ENCODE measurements at places on chromosomes 16 and 17.

- no peaks in the 10 kb centered on the region for H3K36me3 ChIP-seq
- no peak overlapping the region for H3K27ac ChIP-seq
- H3K4me3 ChIP-seq: no peak overlapping the region
- no peak for DNase-seq
- H3K4me1 ChIP-seq: no peaks in the 10 kb centered on the region
Measured at GRCh38 chr17:49404361-49404760, 10.3 kb downstream of the PHB1 start.

DNA sequence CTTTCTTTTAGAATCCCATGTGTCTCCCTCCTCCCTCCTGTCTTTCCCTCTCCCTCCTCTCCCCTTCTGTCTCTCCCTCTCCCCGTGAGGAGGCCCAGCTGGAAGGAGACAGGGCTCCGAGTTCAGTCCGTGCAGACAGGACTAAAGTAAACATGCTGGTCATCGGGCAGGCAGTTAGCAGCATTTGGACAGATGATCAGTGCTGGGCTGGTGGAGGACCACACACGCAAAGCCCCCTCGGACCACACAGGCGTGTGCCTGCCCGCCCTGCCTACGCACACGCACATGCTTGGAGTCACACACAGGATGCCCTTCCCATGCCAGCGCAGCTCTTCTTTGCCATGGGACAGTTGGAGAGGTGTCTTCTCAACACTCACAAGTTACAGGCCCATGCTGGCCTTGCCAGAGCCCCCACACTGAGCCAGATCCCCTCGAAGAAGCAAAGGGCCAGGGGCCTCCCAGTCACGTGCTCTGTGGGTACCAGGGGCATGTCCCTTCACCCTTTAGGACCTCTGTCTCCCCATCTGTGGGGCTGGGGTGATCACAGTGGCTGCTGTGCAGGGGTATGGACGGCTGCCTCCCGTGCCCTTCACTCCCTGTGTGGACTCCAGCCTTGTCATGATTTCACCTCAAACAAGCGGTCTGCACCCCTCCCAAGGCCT, 215.7 kb upstream of the FOXF1 start:
- H3K36me3 ChIP-seq: no peaks in the 10 kb centered on the region
- peak overlapping the region; percentile 74 for H3K27ac ChIP-seq
- H3K27me3 ChIP-seq: peaks cover 13% of the 10 kb centered on the region
- no peak for DNase-seq
- H3K4me1 ChIP-seq: peaks cover 68% of the 10 kb centered on the region
- no peak overlapping the region for H3K4me3 ChIP-seq

DNA sequence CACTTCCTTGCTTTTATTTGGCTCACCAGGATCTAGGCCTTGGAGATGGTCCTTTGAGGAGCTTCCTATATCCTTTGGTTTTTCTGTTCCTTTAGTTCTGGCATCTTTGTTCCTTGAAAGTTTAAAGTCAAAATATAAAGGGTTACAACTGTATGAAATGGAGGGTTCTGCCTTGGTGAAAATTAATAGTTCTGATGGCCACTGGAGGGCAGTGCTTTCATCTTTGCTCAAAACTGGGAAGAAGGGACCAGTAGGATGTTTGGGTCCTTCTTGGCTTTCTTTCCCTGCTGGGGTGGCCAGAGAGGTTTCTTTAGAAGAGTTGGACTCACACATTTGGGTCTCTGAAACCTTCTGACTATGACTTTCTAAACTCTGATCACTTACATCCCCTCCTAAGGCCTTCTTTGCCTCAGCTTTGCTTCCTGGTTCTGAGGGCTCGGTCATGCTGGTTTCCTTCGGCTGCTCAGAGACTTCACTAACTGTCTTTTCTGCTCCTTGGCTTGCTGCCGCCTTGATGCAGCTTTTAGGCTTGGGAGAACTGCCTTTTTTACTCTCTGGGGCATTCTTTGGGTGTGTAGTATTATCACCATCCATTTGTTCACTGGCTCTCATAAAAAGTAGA, 10.9 kb upstream of the ITGA2B start:
- peak overlapping the region; percentile 22 for H3K27ac ChIP-seq
- H3K4me3 ChIP-seq: peak overlapping the region; percentile 57
- DNase-seq: no peak
- peaks cover 5% of the 10 kb centered on the region for H3K27me3 ChIP-seq
- peaks cover 5% of the 10 kb centered on the region for H3K36me3 ChIP-seq
- H3K4me1 ChIP-seq: peaks cover 5% of the 10 kb centered on the region

- no peak overlapping the region for H3K4me3 ChIP-seq
- no peaks in the 10 kb centered on the region for H3K36me3 ChIP-seq
- H3K27ac ChIP-seq: no peak overlapping the region
- H3K27me3 ChIP-seq: peaks cover 15% of the 10 kb centered on the region
Measured at GRCh38 chr17:7423679-7424078, 1.7 kb upstream of the SPEM2 start.

DNA sequence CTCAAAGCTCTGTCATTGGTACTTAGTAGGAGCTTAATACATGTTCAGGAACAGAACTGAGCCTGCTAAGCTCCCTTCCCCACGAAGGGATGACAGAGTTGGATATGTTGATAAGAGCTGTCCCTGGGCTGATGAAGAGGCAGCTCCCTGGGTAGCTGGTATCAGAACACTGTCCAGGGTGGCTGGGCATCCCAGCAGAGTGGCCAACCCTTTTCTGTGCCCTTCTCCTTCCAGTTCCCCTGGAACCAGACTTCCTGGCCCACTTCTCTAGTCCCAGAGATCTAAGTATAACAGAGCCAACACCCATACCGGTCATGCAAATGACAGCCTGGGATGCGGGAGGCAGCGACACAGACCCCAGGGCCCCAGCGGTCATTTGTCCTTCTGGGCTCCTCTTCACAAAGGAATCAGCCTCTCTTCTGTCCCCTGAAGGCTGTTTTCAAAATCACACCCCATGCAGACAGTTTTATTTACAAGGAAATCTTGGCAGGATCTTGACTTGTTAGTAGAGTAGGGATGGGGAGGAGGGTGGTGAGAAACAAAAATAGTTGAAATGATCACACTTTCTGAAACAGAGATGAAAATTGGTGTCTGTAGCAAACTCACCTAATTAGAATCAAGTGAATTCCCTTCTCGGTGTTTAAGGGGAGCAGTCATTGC, 1.4 kb upstream of the RHBDL3 start:
- peak; percentile 54 for DNase-seq
- H3K27me3 ChIP-seq: peaks cover 13% of the 10 kb centered on the region
- peaks cover 61% of the 10 kb centered on the region for H3K4me1 ChIP-seq

DNA sequence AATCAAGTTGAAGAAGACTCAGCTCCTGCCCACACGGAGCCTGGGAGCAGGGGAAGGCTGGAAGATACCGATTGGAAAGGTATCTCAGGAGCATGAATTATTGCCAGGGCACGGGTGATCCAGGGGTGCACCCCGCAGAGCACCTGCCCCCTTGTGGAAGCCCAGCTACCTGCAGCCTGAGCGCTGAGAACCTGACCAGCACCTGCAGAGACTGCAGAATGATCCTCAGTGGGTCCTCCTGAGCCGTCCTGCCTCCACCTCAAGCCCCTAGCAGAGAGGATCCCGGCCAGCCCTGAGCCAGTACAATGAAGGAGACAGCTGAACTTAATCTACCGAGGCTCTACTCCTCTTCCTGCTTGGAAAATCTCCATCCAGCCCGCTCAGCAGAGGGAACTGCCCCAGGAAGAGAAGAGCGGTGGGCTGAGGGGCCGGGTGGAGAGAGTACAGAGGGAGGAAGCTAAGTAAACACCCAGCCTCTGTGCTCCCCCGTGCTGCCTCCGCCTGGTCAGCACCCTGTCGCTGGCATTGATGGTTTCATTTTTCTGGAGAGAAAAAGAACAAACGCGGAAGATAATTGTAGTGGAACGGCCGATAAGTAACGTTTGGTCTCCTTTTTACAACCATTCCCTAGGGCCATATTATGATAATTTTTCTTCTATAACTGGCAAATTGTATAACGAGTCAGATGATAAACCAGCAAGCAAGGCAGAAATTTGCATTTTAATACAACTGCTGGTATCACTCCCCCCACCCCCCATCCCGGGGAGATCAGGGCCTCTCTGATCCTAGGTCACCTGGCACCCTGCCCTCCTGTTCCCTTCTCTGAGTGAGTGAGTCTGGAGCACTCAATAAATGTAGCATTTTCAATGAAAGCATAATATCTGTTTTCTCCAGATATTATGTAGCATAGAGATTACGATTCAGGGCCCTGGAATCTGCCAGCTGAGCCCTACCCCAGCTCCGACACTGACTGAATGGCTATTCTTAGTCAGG, 204.5 kb upstream of the RPL38 start:
- H3K4me3 ChIP-seq: no peak overlapping the region
- H3K36me3 ChIP-seq: no peaks in the 10 kb centered on the region
- no peak overlapping the region for H3K27ac ChIP-seq
- no peaks in the 10 kb centered on the region for H3K4me1 ChIP-seq
- H3K27me3 ChIP-seq: peaks cover 5% of the 10 kb centered on the region

DNA sequence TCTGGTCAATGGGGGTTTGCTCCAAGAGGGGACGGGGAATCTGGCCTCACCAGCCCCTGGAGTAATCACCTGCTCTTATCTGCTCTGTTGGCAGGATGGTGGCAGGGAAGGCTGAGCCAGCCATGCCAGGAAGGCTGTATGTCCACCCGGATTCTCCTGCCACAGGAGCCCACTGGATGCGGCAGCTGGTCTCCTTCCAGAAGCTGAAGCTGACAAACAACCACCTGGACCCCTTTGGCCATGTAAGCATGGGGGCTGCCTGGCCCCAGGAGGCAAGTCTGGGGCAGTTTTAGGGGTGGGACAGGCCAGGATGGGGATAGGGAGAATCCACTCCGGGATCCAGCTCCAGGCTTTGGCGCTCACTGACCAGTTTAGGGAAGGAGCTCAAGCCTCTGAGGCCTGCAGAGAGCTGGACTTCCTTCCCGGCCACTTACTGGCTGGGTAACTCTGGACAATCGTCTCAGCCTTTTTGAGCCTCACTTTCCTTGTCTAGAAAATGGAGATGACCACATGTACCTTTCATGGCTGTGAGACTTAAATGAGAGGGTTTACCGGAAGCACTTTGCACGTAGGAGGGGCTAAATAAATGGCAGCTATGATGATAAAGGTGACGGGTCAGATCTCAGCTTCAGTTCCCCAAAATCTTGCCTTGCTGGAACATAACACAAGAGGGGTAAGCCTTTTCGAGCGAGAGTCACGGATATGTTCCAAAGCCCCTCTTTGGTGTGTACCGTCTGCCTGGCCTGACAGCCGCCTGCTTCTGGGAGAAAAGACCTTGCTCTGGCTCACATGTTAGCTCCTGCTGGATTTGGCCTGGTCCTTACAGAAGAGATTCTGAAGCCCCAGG, 15.4 kb downstream of the TBX4 start:
- H3K4me1 ChIP-seq: peaks cover 14% of the 10 kb centered on the region
- H3K36me3 ChIP-seq: no peaks in the 10 kb centered on the region
- peak; percentile 75 for DNase-seq
- no peak overlapping the region for H3K4me3 ChIP-seq
- peaks cover 4% of the 10 kb centered on the region for H3K27me3 ChIP-seq

- H3K4me1 ChIP-seq: no peaks in the 10 kb centered on the region
- no peak overlapping the region for H3K4me3 ChIP-seq
- no peaks in the 10 kb centered on the region for H3K27me3 ChIP-seq
- H3K27ac ChIP-seq: no peak overlapping the region
- no peak for DNase-seq
Measured at GRCh38 chr16:60241671-60242070, 1507.6 kb upstream of the GOT2 start.

DNA sequence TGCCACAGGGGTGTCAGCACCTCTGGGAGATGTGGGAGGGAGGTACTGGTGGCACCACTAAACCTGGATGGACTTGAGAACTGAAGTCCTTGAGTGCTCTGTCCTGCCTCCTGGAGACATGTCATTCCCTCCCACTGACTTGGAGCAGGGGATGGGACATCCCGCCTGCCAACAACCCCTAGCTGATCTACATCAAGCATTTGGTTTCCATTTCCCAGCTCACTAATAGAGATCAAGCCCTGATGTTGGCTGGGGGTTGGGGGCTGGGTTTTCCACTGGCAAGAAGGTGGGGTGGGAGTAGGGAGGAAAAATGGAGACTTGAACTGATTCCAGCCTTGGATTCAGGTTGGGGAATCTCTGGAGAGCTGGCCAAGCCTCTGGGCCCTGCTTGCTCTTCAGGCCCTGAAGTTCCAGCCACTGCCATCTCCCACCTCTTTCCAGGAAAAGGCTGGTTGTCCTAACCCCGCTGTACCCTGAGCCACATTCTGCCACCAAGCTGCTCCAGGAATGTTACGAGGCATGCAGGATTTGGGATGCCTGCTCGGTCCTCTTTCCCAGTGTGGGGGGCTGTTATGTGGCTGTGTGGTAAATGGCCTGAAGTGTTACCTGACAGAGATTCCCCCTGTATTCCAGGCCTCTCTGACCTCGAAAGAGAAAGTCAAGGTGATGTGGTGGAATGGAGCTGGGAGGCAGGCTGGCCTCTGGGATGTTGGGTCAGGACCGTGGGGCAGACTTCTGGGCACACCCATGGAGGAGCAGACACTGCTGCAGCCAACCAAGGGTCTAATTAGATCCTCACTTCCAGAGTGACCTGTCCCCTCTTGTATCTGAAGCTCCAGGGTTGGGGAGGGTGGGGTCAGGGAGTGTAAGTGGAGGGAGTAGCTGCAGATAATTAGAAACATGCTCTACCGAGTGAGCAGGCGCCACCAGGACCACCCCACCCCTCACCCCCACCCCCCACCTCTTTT, 16.7 kb downstream of the IGFBP4 start:
- DNase-seq: no peak
- H3K36me3 ChIP-seq: no peaks in the 10 kb centered on the region
- H3K27me3 ChIP-seq: peaks cover 5% of the 10 kb centered on the region
- H3K4me3 ChIP-seq: no peak overlapping the region
- no peak overlapping the region for H3K27ac ChIP-seq

GRCh38 chr17:59600169-59600568, 19.5 kb upstream of the CLTC start:
- H3K36me3 ChIP-seq: no peaks in the 10 kb centered on the region
- no peak overlapping the region for H3K4me3 ChIP-seq
- no peaks in the 10 kb centered on the region for H3K27me3 ChIP-seq
- H3K4me1 ChIP-seq: no peaks in the 10 kb centered on the region

DNA sequence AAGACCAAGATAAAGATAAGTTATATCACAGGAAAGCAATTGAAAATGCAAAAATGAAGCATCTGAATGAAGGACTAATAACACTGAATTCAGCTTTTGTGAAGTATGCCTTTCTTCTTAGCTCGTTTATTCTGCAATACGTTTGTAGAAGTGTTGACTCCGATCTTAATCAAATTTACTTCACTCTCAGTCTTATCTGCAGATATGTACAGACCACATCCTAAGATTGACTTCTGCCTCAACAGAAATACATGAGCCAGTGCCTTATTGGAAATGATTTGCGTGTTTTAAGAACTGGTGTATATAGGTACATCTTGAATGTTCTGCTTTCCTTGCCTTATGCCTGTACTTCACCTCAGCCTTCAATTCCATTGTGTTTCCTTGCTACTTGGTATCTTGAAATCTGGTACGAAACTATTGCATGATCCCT, 1.3 kb downstream of the ATF7IP2 start:
- H3K4me3 ChIP-seq: peak overlapping the region; percentile 92
- peaks cover 8% of the 10 kb centered on the region for H3K4me1 ChIP-seq
- peaks cover 1% of the 10 kb centered on the region for H3K27me3 ChIP-seq
- H3K27ac ChIP-seq: no peak overlapping the region
- no peak for DNase-seq

GRCh38 chr17:41171886-41172285, 3.9 kb upstream of the KRTAP4-3 start:
- H3K4me3 ChIP-seq: no peak overlapping the region
- no peaks in the 10 kb centered on the region for H3K4me1 ChIP-seq
- H3K36me3 ChIP-seq: peaks cover 8% of the 10 kb centered on the region
- no peak overlapping the region for H3K27ac ChIP-seq
- no peak for DNase-seq
